Activated CD8-positive, alpha-beta memory T cell treated with anti-CD3 and anti-CD28 coated beads for 1 hour (primary cell): ENCODE measurements at places on chromosomes 7 and 10.

GRCh38 chr10:72274730-72275350, 1.1 kb downstream of the DDIT4 start:
- peak; percentile 57 for DNase-seq

DNA sequence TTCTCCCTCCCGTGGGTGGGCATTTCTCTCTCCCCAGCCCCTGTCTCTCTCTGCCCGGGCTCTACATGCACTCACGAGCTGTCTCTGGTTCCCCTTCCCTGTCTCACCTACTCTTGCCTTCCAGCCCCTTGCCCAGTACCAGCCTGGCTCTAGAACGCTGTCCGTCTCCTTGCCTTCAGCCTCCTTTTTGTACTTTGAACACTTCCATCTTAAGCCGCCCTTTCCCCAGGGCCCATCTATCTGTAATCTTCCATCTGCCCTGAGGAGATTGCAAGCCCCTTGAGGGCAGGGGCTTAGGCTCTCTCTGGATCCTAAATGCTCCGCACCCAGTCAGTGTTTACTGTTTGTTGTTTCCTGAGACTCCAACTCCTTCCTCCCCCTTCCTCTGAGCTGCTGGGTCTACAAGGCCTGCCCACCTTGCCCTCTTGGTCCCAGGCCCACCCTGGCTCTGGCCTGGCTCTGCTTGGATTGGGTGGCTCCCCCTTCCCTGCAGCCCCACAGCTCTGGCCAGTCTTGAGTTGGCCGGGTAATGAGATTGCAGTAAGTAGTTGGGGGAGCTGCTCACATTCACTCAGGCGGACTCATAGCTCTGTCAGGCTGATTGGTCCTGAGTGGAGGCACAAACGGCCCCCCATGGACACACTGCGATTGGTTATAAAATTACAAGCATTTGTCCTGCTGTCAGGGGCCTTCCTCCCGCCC, 28.3 kb downstream of the POLL start:
- no peak for DNase-seq

DNA sequence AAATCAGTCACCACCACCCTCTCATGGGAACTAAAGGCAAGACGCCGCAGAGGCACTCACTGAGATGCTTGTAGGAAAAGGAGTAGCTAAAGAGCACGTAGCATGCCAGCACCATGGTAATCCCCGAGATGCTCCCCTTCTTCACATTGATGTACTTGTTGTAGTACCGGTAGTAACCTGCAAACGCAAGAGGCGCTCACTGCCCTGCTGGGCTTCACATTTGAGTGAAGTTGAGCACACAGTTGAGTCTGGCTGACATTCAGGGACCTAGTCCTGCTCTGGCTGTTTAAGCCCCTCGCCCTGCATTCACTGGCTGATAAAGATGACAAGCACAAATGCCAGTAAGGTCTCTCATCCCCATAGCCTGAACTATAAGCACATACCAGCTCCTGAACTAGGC, 6.9 kb downstream of the ATP5MF start:
- DNase-seq = no peak

DNA sequence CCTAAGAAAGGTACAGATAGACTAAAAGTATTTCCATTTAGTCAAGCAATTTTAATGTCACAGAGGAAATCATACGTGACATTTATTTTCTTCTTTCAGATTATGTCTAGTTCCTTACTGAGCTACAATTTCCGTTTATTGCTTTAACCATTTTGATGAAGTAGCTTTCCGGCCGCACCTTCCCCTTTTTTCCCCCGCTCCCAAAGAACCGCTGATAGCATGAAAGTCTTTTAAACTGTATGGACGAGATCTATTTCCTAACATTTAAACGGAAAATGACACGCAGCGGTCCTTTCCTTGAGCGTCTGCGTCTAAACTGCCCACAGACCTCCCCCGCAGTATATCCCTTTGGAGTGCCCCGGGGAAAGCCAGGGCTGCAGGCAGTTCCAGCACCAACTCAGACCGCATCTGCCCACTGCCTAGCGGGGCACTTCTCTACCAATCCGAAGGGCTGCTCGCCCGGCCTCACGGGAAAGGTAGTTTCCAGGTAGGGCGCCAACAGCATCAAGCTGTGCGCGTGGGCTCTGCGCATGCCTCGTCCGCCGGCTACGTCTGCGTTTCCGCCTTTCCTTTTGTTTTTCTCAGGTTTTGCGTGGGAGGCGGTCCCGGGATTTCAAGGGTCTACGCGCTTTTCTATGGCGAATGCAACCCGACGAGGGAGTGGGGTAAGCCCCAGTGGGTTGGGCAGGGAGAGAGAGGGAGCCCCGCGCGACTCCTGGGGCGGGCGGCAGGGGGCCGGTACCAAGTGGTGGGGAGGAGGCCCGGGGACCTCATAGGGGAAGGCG, at the start of gene ZNF33A:
ZNF33A (plus strand) TSS at position 557 of the 785 bp plus-strand sequence. CDS start 1,667 bp downstream, outside the sequence.
- peak; percentile 86 for DNase-seq

- DNase-seq = no peak
Observed at GRCh38 chr7:153433223-153433622, 619.0 kb upstream of the DPP6 start.

- DNase-seq = no peak
Observed at GRCh38 chr10:125035588-125036295, 93.8 kb downstream of the ZRANB1 start.

GRCh38 chr7:136803028-136803427, 65.4 kb upstream of the CHRM2 start:
- no peak for DNase-seq

DNA sequence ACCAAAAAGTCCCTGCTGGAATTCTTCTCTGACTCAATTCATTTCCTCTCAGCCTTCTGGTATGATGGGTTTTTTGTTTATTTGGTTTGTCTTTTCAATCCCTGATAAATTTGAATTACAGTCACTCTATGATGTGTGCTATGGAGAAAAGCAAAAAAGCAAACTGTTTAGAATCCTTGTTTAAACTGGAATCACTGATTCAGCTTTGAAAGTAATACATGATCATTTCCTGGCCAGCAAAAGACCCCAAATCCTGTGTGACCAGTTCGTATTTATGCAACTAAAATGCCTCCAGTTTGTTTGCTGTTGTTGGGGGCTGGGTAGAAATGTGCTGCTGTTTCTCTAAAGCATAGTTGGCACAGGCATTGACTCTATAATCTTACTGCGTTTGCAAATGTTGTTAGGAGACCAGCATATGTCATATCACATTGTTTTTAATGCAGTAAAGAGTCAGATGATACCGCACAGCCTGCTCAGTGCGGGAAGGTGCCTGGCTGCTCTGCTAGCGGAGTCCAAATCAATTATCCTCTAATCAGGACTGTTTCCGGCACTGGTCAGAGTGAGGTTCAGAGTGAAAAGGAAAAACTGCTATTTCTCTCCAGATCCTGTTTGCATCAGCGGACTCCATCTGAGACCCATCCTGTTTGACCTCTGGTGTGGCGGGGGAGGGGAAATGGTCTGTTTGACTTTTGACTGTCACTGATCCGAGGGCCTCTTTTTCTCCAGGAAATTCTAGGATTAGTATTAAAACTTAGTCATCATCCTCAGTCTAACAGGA, 40.6 kb upstream of the ADD3 start:
- DNase-seq = no peak

GRCh38 chr10:46091828-46092523, 45.9 kb upstream of the MSMB start:
- no peak for DNase-seq

- no peak for DNase-seq
Observed at GRCh38 chr10:91582153-91582554, 50.7 kb downstream of the PPP1R3C start.

GRCh38 chr10:77500754-77501151, 136.9 kb downstream of the KCNMA1 start:
- DNase-seq = no peak

- DNase-seq = peak; percentile 44
Observed at GRCh38 chr7:50739744-50740435, 42.8 kb downstream of the GRB10 start.

- no peak for DNase-seq
Observed at GRCh38 chr7:140297192-140297591, 101.1 kb downstream of the SLC37A3 start.

GRCh38 chr7:153891990-153892389, 160.2 kb upstream of the DPP6 start:
- no peak for DNase-seq

DNA sequence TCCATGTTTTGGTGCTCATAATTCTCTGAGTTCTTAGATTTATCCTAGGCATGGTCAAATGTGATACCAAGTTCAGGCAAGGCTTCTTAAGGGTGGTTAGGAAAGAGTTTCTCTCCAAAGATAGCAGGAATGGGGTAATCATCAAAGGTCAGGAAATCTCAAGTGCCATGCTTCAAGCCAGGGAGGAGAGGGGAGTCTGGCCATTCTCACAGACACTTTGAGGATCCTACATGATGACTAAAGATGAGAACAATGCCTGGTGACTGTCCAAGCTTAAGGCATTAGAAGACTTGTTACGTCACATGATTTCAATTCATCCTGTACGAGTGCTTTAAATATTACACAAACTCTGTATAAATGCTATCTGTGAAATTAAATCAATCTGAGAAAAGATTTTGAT, 59.4 kb downstream of the POM121L12 start:
- DNase-seq = no peak

DNA sequence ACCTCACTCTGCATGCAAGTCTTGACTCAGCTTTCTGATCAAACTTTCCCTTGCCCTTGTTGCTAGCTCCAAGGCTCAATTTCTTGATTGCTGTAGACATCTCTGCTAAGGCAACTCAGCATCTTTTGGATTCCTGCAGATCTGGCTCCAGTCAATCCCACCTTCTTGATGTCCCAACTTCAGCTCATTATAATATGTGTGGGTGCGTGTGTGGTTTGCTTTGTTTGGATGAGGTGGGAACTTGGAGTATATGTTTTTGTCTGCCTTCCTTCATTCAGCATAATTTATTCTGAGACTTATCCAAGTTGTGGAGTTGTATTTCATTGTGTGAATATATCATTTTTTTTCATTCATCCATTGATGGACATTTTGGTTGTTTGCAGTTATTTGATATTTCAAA, 364.8 kb upstream of the IGFBP3 start:
- no peak for DNase-seq

- no peak for DNase-seq
Observed at GRCh38 chr10:75019370-75019769, 92.1 kb upstream of the SAMD8 start.

GRCh38 chr7:30062587-30062986, 34.4 kb downstream of the PLEKHA8 start:
- no peak for DNase-seq
